Fibroblast of skin of scalp (primary cell): ENCODE measurements at places on chromosomes 1 and 21.

GRCh38 chr1:212827171-212827776 is 20.2 kb downstream of the SPATA45 start:
- no peak for DNase-seq

GRCh38 chr1:176866011-176866714 is 298.3 kb downstream of the ASTN1 start:
- peak; percentile 46 for DNase-seq

GRCh38 chr1:116772648-116773045 is 18.4 kb downstream of the CD2 start:
- DNase-seq: peak; percentile 20

DNA sequence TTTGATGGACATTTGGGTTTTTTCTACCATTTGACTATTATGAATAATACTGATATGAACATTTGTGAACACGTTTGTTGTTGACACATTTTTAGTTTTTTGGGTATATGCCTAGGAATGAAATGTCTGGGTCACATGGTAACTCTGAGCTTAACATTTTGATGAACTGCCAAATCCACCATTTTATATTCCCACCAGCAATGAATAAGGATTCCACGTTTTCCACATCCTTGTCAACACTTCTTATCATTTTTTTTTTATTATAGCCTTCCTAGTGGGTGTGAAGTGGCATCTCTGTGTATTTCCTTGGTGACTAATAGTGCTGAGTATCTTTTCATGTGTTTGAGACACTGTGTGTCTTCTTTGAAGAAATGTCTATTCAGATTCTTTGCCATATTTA is 67.6 kb downstream of the RASAL2 start:
- DNase-seq: peak; percentile 79

- DNase-seq: no peak
Observed at GRCh38 chr1:47227341-47228232, 4.4 kb downstream of the TAL1 start.

- DNase-seq: no peak
Observed at GRCh38 chr1:29136391-29136915, 12.8 kb upstream of the TMEM200B start.

DNA sequence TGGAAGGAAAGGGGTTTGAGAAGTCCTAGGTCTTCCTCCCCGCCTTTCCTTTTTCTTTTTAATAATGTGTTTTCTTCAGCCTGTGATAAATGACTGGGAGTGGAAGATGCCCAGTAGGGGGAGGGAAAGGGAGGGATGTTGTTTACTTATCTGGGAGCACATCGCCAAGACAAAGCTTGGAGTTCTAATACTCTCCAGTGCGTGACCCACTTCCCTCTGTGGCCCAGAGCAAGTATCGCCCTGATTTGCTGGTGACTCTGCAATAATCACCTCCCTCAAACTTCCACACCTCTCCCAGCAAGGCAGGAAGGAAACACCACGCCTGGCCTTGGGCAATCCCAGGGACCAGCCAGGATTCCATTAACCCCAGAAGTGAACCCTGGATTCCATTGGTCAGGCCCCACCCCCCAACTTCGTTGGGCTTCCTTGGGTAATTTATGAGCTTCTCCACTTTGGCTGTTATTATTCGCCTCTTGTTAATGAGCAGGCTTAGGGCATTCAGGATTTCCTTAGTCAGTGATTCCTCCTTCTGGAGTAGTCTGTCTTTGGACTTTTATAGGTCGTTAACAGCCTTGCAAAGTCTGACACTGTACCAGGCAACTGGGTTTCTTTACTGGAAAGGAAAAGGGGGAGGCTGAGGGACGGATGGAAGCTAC is 24.3 kb upstream of the GRHL3 start:
- no peak for DNase-seq

GRCh38 chr1:248871837-248872401 is 13.0 kb upstream of the ZNF692 start:
- peak; percentile 14 for DNase-seq

DNA sequence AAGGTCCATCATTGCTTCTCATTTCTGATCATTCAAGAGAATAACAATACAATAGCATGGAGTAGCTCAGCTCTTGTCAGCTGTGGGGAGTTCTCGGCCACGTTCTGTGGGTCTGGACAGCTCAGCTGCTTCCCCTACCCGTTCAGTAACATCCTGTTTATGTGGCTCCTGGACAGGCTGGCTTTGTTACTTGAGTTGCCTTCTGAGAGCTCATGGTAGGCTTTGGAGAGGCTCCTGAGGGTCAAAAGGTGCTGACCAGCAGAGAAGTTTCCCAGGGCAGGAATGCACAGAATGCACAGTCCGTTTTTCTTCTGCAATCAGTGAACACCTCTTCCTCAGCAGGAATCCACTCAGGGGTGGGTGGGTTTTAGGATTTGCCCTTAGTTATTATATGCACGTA is 36.0 kb downstream of the KAZN start:
- DNase-seq: no peak

GRCh38 chr21:32340863-32341848 is 42.5 kb downstream of the MRAP start:
- DNase-seq: no peak

GRCh38 chr1:97943354-97943753 is 22.5 kb upstream of the DPYD start:
- DNase-seq: peak; percentile 94

GRCh38 chr1:223642237-223642636 is 23.3 kb downstream of the CAPN8 start:
- no peak for DNase-seq

DNA sequence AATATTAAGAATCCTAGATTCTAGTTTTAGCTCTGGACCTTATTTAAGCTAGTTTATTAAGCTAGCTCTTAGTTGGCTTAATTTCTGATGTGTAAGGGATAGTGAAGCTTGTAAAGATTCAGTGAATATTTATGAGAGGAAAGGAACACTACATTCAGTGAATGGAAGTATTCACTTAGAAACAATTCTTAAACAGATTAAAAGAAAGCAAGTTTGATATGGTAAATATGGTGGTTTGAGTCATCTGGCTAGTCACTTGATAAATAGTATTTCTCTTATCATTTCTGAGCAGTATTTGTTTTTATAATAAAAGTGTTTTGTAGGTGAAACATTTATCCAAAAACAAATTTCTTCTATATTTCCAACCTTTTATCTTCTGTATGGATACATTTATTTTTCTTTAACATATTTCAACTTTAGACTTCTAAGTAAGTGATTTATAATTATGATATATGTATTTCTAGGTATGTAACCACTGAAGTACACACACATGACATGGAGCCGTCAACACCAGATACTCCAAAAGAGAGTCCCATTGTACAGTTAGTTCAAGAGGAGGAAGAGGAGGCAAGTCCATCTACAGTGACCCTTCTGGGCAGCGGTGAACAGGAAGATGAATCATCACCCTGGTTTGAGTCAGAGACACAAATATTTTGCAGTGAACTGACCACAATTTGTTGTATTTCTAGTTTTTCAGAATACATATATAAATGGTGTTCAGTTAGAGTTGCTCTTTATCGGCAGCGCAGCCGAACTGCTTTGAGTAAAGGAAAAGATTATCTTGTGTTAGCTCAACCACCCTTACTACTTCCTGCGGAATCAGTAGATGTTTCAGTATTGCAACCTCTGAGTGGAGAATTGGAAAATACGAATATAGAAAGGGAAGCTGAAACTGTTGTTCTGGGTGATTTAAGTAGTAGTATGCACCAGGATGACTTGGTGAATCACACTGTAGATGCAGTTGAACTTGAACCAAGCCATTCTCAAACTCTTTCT is 55.6 kb downstream of the SUCO start:
- DNase-seq: peak; percentile 63

- no peak for DNase-seq
Observed at GRCh38 chr1:38328278-38329035, 281.9 kb upstream of the POU3F1 start.

DNA sequence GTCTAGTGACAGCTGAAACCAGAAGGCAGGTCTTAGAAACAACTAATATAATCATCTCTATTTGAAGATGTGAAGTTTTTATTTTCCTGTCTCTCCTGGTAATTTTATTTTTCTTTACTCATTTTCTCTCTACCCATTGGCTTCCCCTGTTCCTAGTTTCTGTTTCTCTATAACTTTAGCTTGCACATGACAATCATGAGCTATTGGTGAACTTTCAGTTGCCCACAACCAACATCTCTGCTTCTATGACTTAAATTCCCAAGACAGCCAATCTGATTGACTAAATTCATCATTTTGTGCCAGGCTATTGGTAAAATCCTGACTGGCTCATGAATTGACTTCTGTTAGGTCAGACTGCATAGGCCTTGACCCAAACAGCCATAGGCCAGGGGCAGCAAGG is 13.7 kb upstream of the ACADM start:
- no peak for DNase-seq

- no peak for DNase-seq
Observed at GRCh38 chr1:88375977-88376376, 308.1 kb upstream of the PKN2 start.

DNA sequence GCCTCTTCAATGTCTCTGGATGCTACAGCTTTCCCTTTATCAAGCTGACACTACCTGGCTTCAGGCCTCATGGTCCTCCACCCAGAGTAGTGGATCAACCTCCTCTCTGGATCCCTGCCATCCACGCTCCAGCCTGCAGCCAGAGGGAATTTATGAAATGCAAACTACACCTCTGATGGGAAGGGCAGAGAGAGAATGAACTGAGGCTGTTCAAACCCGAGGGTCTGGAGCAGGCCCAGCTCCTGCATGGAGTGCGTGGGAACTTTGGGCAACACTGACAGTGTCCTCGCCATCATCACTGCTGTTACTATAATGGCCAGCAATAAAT is 157.8 kb downstream of the TRABD2B start:
- DNase-seq: no peak

- DNase-seq: peak; percentile 87
Observed at GRCh38 chr1:78617615-78618026, 2.6 kb upstream of the IFI44L start.

GRCh38 chr1:6486433-6487011 is 4.9 kb downstream of the PLEKHG5 start:
- DNase-seq: peak; percentile 84

- DNase-seq: no peak
Observed at GRCh38 chr1:41222496-41222895, 19.6 kb downstream of the SCMH1 start.

GRCh38 chr1:234214129-234214910 is 158.9 kb upstream of the COA6 start:
- no peak for DNase-seq

- no peak for DNase-seq
Observed at GRCh38 chr1:53560581-53561502, 101.6 kb downstream of the DMRTB1 start.

DNA sequence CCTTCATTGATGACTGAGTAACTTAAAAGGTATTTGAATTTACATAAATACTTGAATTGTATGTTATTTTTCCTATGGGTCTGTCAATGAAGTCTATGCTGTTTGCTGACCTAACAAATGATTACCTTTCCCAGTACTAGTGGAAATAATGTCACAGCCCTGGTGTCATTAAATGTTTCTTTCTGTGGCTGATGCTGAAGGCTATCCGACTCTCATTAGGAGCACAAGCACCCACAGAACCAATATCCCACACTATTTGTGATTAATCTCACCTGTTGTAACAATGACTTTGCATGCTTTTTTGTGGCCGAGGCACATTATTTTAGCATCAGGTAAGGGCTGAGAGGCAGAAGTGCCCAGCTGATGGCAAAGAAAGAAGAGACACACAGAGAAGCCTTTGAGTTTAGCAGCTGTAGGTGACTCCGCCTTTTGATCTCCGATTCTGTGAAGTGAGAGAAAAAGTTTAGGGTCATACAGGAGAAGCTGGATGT is 25.8 kb upstream of the TRIM45 start:
- no peak for DNase-seq

DNA sequence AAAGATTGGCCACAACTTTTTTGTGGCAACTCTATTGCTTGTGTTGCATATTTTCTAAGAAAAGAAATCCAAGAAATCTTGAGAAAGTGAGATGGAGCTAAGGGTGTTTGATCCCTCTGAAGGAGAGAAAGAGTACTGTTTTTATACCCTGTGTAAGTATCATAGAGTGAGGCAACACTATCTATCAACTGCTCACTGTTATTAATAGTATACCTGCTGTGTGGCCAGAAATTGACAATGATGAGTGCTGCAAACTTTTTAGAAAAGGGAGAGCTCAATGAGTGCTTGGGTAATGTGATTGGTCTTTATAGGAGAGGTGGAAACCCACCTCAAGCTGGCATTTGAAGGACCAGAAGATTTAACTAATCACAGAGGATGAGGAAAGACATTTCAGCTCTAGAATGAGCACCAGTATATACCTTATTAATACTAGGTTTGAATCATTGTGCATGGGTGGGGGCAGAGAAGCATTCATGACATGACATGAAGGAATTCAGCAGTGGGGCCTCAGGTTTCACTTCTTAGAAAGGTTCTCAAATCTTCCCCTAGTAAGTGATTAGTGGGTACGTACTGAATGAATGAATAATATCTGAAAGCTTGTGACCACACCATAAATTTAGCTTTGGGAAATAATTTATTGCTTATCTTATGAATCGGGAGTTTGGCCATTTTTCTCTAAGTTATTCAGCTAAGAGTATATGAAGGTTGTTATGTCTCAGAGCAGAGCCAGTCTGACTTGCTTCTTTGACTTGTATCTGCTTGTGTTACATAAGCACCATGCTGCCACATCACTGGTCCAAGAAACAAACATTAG is 169.2 kb upstream of the SGIP1 start:
- DNase-seq: peak; percentile 45

- no peak for DNase-seq
Observed at GRCh38 chr1:35463232-35463631, 94.0 kb downstream of the KIAA0319L start.

DNA sequence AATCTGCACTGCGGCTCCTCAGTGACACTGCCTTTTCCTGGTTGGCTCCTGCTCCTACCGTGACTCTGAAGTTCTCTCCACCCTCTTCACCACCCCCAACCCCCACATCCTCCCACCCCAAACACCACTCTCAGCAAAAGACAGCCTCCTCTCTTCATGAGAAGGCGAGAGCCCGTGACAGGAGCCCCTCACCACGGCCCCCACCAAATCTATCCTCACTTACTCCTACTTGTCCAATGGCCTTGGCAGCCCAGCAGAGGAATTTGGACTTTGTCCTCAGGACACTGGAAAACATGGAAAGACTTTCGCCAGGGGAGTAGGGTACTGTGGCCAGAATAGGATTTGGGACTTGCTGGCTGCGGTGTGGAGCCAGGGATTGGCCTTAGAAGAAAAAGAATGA is 6.9 kb downstream of the TMEM125 start:
- DNase-seq: no peak

DNA sequence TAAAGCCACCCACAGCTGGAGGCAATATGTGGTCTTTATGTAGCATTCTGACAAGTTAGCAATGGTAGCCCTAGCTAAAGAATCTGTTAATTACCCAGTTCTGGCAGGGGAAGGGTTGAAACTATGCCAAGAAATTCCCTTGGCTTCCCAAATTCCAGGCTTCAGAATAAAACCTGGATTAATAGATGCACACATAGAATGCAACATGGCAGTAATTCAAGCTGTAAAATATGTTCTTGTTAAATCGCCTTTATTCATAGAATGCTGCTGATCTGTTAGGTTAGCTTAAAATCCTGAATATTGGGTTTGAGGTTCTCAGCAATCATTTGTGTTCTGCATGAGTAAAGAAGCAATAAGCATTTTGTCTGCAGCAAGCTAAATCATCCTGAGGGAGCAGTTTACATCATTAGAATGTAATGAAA is 80.1 kb downstream of the ZNF326 start:
- DNase-seq: no peak

DNA sequence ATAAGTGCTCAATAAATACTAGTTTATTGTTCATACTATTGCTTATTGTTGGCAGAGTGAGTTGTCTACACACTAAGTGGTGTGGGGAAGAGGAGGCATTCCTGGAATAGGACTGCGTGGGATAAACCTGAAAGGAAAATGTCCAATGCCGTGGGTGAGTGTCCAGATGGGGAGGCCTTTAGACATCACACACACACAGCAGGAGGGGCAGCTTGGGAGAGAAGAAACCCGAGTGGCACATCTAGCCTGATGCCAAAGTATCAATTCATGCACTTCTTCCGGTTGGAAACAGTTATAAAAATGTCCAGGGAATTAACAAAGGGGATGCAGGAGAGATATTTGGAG is 27.3 kb downstream of the CCN1 start:
- DNase-seq: peak; percentile 25
